CD4-positive, alpha-beta T cell treated with Interleukin-10 for 1 hour (primary cell): ENCODE measurements at places on chromosomes 3 and 15.

GRCh38 chr3:104750581-104750980, 616.1 kb upstream of the ALCAM start:
- no peak for DNase-seq

DNA sequence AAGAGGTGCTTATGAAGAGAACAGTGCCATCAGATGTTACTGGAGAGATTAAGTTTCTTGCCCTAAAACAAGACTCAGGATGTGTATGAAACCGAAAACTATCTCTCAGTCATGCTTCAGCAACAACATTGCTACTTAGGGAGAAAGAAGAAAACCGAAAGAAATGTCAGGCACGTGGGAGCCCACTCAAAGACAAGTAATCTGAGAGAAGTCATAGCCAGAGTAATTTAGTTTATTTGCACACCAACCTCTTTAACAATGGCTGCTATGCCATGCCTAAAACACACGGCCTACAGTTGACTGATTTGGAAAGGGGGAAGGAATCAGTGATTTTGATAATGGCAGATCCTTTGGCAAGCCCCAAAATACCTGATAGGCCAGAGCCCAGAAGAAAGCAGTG, 162.9 kb downstream of the TIGIT start:
- no peak for DNase-seq

- no peak for DNase-seq
These were observed 166.1 kb downstream of the PGPEP1L start for GRCh38 chr15:98841419-98841970.

DNA sequence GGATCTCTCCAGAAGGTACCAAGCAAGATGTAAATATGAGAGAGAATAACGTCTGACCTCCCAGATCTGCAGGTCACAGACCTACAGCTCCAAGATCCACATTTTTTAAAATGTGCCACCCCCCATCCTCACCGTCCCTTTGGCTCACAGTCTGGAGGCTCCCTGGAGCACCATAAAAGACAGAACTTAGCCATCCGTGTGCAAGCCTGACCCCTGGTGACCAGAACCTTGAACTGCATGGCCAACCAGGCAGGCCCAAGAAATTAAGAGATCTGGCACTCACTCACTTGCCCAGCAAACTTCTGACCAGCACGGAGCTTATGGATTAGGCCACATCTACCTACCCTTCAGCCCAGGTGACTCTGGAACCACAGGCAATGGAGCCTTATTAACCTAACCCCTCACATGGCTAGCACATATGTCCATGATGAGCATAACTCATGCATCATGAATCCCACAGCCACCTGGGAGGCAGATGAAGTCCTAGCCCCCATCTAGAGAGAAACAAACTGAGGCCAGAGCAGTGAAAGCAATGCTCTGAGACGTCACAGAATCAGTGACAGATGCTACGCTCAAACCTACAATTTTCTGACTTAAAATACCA, 275.3 kb downstream of the UACA start:
- peak; percentile 80 for DNase-seq

- no peak for DNase-seq
These were observed 58.5 kb downstream of the BBX start for GRCh38 chr3:107581230-107581629.

GRCh38 chr3:132879656-132880055, 157.4 kb upstream of the NPHP3 start:
- no peak for DNase-seq

- no peak for DNase-seq
These were observed 300.4 kb upstream of the RASGRP1 start for GRCh38 chr15:38864827-38865581.

DNA sequence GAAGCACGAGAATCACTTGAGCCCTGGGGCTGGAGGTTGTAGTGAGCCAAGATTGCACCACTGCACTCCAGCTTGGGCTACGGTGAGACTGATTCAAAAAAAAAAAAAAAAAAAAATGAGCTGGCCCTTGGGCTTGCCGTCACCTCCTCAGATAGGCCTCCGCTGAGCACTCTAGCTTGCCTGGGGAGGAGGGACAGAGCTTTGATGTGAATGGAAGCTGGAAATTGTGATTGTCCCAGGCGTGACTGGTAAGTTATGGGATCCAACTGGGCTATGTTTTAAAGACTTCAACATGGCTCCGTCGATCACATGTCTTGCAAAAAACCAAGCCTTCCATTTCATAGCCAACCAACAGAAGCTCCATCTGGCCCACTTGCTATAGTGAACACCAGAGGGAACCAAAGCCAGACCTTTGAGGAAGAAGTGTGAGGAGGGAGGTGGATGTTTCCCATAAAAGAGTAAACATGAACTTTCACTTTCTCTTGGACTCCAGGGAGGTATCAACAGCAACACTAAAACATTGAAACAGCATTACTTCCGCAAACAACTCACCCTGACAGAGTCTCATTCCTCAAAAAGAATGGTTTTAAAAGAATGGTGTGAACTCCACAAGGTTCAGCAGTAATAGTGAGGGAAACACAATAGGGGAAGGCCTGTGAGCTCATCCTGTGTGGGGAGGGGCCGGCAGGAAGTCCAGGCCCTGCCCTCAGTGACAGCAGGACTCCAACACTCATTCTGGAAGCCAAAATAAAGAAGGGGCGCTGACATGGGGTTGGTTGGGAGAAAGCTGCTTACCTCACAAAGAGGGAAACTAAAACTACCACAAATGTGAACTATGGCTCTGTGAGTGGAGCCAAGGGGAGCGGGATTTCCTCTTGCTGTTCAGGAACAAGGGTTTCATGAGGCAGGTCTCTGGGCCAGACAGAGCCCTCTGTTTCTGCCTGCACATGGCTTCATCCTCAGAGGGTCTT, 59.2 kb upstream of the IL12A start:
- DNase-seq: peak; percentile 27

GRCh38 chr3:126356373-126357264, 589 bp downstream of the KLF15 start:
- DNase-seq: peak; percentile 10

- DNase-seq: no peak
These were observed 72.2 kb downstream of the ATP8B4 start for GRCh38 chr15:50046867-50047266.

GRCh38 chr15:68678746-68679145, 100.0 kb downstream of the CORO2B start:
- no peak for DNase-seq

- no peak for DNase-seq
These were observed 56.9 kb upstream of the PHLDB2 start for GRCh38 chr3:111802163-111802625.

DNA sequence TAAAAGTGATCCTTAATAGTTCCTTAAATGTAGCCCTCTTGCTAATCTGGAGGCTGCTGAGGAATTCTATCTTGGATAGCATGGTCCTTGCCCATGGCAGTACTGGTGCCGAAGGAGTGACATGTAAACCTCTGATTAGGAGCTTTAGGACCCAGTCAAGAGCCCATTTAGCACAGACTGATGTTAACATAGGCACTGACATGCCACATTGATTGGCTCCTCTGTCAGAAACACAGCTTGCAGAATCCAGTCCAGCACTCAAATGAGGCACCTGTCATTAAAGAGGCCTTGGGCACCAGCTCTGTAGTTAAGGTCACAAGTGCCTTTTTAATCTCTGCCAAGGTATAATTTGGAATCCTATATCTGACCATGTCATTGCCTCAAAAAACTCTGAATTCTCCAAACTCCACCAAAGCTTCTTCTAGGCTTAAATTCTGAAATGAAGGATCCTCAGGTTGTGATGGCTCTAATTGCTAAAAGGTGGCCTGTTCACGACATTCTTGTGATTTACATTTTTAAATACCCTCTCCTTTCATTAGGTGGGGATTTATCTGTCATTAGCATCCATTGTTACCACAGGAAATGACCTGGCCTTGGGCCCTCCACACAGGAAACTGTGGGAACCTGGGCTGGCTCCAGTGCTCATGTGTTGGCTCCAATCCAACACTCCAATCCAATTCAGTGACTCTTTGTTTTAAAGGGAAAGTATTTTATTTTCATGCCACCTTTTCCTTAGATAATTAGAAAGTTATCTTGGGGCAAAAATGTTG, 57.3 kb upstream of the RNF7 start:
- no peak for DNase-seq

- no peak for DNase-seq
These were observed 96.6 kb upstream of the CLSTN2 start for GRCh38 chr3:139838269-139838957.

DNA sequence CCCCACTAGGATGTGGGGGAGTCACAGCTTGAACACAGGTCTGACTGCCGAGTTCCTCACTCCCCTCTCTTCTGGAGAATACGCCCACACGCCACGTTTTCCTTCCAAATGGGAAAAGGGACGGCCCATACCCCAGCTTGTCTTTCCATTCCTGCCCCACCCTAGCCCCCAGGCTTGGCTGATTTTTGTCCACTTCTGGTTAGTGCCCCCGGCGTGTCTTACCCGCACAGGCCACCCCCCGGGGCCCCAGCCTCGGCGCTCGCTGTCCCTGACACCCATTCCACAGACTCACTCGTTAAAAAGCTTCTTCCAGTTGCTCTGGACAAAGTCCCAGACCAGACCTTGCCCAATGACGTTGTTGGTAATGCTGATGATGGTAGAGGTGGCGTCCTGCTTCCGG, 14.5 kb downstream of the MESP2 start:
- no peak for DNase-seq

DNA sequence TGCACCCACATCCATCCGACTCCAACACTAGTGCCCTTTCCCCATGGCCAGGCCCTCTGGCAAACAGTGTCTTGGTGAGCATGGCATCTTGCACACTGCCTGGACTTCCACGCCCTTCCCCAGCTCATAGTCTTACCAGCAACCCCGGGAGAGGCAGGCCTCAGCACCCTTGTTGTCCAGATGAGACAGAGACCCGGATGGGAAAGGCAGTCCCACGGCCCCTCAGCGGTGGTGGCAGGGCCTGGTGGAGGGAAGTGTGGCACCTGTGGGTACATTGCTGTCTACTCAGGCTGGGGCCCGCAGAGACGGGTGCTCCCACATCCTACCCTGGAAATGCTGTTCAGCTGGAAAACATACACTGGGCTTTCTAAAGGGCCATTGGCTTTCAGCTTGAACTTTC, 28.4 kb downstream of the HDAC11 start:
- DNase-seq: no peak

DNA sequence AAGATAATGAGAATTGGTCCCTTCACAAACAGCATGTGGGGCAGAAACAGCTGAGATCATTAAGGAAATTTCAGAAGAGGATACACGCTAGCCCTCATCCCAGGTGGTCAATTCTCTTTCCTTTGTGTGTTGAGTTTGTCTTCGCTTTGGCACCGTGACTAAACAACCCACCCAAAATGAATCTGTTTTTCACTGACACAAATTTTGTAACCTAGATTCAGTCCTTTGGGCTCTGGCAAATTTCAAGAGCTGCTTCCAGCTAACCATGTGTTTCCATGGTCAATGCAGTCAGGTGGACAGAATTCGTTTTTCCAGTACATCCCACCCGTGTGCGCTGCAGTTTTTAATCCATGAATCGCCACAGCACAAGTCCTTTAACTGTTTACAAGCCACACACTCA, 435.4 kb downstream of the WDR72 start:
- no peak for DNase-seq
